ENCODE measurements at places on chromosomes 12 and 14. TPM values are rescaled to one million over a fixed set of nuclear protein-coding genes. Genes with fewer than 3 reads are reported as not detected.

- DNase-seq: no peak
These were observed 777.1 kb upstream of the MDGA2 start for GRCh38 chr14:48452437-48452995.

GRCh38 chr14:91249841-91250616 is 5.5 kb upstream of the GPR68 start:
- DNase-seq: no peak

DNA sequence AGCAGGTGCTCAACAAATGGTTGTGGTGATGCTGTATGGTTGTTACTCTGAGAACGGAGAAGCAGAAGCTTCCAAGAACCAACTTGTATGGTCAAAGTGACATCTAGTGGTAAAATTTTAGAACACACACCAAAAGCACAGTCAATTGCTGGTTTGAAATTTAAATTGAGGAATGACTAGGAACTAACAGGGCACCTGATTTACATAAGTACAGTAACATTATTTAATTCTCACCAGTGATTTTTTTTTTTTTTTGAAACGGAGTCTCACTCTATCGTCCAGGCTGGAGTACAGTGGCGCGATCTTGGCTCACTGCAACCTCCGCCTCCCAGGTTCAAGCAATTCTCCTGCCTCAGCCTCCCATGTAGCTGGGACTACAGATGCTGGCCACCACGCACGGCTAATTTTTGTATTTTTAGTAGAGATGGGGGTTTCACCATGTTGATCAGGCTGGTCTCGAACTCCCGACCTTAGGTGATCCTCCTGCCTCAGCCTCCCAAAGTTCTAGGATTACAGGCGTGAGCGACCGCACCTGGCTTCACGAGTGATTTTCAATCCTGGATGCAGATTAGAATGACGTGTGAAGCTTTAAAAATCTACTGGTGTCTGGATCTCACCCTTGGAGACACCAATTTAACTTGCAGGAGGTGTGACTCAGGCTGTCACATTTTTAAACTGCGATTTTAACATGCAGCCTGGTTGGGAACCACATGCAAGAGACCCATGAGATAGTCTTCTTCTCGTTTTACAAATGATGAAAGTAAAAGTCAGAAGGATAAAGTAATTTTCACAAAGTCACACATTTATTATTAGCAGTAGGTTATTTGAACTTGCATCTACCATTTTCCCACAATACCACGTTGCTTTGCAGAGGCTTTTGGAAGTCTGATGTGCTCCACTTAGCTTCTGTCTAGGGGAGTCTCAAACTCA is 14.1 kb upstream of the NUMB start:
- peak; percentile 82 for DNase-seq

DNA sequence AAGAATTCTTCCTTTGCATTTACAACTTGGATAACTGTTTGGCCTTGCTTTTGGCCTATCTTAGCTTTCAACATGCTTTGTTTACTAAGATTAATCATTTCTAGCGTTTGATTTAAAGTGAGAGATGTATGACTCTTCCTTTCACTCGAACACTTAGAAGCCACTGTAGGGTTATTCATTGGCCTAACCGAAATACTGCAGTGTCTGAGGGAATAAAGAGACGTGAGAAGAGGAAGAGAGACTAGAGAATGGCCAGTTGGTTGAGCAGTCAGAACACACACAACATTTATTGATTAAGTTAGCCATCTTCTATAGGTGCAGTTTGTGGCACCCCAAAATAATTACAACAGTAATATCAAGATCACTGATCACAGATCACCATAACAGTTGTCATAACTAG is 62.3 kb upstream of the CCDC175 start:
- no peak for DNase-seq

DNA sequence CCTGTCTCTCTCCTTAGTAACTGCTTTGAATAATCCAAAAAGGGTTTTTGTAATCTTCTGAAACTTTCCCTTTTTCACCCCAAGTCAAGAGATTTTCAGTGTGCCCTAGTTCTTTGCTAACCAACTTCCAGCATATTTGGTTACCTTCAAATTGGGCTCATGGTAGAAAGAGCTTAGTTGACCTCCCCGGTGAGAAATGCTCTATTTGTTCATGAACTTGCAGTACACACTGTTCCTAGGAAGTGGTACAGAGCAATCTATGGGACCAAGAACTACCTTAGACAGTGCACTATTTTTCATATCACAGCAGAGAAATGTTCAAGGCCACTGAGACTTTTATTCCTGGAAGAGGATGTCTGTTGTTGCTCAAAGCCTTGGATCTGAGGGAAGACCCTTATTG is 1.7 kb downstream of the USP5 start:
- DNase-seq: no peak

GRCh38 chr14:100004392-100004791 is 60.8 kb upstream of the EVL start:
- DNase-seq: no peak

DNA sequence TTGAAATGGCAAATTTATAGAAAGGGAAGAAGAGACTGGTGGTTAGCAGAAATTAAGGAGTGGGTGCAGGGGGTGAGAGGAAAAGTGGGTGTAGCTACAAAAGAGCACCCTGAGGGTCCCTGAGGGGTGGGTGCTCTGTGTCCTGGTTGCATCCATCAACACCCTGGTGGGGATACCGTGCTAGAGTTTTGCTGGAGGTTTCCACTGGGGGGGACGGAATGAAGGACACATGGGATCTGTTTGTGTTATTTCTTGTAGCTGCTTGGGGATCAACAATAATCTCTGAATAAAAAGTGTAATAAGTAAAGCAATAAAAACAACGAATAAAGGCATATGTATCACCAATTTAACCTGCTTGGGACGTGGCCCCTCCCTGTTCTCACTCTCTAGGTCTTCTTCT is 175.3 kb downstream of the KIF26A start:
- no peak for DNase-seq

- peak; percentile 18 for DNase-seq
These were observed 212.6 kb downstream of the PTPRO start for GRCh38 chr12:15534874-15535273.

The FITM1 gene
- not detected for total RNA-seq

DNA sequence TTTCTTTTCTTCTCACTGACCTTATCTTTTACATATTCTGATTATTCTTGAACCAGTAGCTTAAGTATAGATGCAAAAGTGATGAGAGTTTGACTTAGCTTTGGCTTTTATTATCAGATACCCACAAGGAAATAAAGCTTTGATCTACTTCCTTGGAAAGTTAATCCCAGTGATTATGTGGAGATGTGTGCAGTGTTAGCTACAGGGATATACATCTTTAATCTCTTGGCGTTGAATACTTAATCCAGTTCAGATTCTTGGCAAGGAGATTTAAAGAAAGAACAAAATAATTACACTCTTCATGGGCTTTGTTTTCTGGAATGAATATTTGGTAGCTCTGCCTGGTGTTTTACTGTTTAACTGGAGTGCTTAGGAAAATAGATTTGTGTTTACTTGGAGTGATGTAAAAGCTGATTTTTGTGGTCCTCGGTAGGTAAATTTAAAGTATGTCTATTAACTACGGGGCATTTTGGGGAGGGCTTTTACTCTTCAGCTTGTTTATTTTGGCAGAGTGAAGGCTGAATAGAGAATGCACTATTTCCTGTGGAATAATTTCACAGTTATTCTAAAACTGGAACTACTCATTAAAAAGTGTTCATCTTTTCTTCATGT is 150.1 kb upstream of the LRIG3 start:
- no peak for DNase-seq

DNA sequence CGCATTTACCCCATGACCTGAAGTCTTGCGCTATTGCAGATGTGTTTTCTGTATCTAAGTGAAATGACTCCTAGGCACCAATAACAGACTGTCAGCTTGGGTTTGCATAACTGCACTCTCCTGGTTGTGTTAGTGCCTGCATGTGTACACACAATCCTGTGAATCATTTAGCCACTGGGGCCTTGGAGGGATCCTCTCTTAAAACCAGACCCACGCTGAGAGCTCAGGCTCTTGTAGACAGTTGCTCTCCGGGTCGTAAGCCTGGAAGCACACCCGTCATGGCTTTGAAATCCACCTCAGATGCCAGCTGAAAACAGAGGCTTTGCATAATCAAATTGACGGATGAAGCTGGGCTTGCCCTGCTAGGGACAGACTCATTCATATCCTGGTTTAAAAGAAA is 79.2 kb upstream of the RBM19 start:
- no peak for DNase-seq

DNA sequence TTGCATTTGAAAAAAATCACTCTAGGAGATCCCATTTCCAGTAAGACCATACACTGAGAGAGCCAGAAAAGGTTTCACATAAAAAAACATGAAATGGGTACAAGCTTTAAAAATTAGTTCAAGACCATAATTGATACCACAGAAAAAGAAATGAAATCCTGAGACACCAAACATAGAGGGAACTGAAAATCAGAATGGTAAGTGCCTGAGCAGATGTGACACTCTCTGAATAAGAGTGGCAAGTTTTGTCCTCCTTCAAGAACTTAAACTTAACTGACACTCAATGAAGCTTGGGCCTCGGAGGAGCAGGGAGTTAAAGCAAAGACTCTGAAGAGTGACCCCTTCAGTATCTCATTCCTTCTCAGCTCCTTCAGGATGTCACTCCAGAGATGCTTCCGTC is 23.2 kb upstream of the PTGDR start:
- no peak for DNase-seq

DNA sequence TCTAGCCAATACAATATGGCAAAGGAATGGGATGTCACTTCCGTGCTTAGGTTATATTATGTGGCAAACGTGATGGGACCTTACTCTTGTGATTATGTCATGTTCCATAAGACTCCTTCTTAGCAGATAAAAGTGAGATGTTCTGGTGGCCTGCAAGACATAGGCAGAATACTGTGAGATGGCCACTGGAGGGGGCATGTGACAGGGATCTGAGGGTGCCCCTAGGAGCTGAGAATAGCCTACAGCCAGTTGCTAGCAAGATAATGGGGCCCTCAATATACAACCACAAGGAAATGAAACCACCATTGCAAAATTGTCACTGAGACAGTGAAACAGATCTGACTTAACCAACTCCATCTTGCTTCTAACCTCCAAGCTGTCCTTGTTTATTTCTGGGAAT is 151.4 kb upstream of the SSTR1 start:
- no peak for DNase-seq

- DNase-seq: peak; percentile 17
These were observed 20.5 kb upstream of the FAM181A start for GRCh38 chr14:93906341-93907329.

DNA sequence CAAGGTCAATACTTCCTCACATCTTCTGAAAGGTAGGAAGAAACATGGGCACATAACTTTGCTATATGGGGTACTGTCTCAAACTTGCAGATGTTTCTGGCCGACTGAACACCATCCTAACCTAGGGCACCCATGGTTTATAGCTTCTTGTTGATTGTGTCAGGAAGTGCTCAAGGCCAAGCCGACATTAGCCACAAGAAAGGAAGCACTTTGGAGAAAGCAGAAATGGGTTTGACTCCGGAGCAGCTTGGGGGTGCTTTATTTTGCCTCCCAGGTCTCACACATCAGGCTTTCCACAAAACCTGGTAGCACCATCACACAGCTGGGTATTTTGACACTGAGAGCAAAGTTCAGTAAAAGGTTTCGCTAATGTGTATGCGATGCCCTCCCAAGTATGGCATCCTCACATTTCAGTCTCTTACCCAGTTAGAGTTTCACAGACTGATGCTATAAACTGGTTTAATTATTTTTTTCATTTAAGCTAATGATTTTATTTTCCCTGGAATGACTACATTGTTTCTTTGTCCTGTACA is 25.2 kb upstream of the BHLHE41 start:
- no peak for DNase-seq

The CIROP gene
- total RNA-seq: 0.28 TPM

GRCh38 chr14:96195441-96196081 is 9.1 kb upstream of the BDKRB2 start:
- DNase-seq: no peak

The SYNE3 gene
- total RNA-seq: 5.0 TPM

- DNase-seq: no peak
These were observed 143.8 kb downstream of the ADGRD1 start for GRCh38 chr12:131097202-131098177.
